ENCODE measurements at places on chromosomes 3 and 15.

GRCh38 chr3:94137377-94137776 lies 74.5 kb downstream of the NSUN3 start:
- DNase-seq, result no peak

GRCh38 chr15:27730868-27731267 lies 368.2 kb downstream of the OCA2 start:
- no peak for DNase-seq

- DNase-seq, result no peak
These were observed 148.1 kb downstream of the RORA start for GRCh38 chr15:61081027-61081322.

DNA sequence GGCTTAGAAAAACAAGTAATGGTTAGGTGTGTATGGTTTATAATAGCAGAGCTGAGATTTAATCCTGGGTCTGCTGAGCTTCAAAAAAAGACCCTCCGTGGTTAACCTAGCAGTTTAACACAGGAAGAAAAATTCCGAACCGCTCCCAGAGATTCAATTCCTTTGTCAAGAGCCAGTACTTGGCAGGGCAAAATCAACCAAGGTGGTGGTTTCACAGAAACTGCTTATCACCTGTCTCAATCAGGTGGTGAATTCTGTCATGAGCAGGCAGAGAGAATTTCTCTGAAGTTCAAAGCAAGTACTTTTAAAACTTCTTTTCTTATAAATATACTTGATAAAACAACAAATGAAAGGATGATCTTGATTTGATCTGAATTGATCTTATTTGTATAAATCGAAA lies 17.2 kb downstream of the SYNPR start:
- no peak for DNase-seq

GRCh38 chr3:169153656-169154055 lies 509.9 kb downstream of the MECOM start:
- DNase-seq, result no peak

GRCh38 chr15:98903377-98904018 lies 104.1 kb downstream of the PGPEP1L start:
- DNase-seq, result no peak

GRCh38 chr3:37197810-37198371 lies 23.5 kb upstream of the LRRFIP2 start:
- DNase-seq, result no peak

DNA sequence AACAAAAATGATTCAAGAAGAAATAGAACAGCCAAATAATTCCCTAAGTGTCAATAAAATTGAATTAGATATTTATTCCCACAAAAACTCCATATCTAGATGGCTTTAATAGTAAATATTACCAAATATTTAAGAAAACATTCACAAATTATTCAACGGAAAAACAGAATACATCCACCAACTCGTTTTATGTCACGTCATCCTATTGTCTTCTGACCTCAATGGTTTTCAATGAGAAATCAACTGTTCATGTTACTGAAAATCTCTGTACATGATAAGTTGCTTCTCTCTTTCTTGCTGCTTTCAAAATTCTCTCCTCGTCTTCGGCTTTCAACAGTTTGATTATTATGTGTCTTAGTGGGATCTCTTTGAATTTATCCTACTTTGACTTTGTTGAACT lies 17.1 kb upstream of the FBXL2 start:
- no peak for DNase-seq

- no peak for DNase-seq
These were observed 24.9 kb downstream of the TTC14 start for GRCh38 chr3:180626844-180627243.

DNA sequence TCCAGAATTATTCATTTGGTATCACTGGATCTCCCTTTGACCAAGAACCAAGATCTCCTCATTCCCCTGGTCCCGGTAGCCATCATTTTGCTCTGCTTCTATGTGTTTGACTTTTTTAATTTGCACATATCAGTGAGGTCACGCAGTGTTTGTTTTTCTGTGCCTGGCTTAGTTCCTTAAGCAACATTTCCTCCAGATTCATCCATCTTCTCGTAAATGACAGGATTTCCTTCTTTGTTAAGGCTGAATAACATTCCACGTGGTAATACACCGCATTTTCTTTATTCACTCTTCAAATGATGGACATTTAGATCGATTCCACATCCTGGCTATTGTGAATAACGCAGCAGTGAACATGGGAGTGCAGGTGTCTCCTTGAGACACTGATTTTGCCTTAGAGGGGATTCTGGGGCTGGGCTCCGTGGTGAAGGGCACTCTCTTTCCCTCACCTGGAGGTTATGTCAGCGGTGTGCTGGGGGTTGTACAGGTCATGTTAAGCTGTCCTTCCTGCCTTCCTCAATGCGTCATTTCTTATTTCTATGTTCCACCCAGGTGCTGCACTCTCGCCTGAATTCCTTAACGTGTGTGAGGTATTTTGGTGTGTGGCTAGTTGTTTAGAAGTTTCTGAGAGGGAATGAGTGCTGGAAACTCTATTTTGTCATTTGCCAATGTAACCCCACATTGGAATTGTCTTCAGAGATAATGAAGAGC lies 212.2 kb downstream of the LPP start:
- DNase-seq, result no peak

GRCh38 chr15:69071260-69071659 lies 56.8 kb downstream of the NOX5 start:
- DNase-seq, result no peak

DNA sequence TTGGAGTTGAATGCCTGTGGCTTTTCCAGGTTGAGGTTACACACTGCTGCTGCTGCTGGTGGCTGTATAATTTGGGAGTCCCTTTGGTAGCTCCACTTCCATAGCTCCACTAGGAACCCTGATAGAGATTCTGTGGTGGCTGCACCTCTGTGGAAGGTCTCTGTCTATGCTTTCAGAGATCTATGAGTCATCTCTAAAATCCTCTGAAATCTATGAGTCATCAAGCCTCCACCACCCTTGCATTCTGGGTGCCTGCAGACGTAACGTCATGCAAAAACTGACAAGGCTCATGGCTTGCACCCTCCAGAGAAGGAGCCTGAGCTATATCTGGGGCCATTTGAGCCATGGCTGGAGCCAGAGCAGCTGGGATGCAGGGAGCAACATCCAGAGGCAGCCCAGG lies 1037.0 kb upstream of the CFAP20DC start:
- DNase-seq, result no peak

- DNase-seq, result no peak
These were observed 5.7 kb upstream of the RPLP1 start for GRCh38 chr15:69446953-69447352.

- DNase-seq, result no peak
These were observed 261.3 kb upstream of the NR2E3 start for GRCh38 chr15:71549091-71549490.

DNA sequence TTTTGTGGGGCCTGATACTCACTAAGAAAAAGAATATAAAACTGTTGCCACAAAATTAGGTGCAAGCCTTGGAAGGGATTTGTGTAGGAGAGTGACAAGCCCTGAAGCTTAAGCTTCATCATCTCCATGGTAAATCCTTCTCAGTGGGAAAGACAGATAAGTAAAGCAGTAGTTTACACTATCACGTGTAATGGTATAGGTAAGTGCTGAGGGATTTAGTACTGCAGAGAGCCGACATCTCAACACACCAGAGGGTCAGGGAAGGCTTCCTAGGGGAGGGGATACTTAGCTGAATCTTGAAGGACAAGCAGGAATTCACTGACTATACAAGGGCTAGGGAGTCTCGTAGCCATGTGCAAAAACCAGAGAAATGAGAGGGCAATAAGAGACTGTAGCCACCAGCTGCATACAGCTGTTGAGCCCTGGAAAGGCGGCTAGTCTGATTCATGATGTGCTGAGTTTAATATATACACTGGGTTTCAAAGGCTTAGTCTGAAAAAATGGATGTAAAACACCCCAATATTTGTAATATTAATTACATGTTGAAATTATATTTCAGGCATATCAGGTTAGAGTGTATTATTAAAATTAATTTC lies 11.1 kb downstream of the SLC24A1 start:
- no peak for DNase-seq

DNA sequence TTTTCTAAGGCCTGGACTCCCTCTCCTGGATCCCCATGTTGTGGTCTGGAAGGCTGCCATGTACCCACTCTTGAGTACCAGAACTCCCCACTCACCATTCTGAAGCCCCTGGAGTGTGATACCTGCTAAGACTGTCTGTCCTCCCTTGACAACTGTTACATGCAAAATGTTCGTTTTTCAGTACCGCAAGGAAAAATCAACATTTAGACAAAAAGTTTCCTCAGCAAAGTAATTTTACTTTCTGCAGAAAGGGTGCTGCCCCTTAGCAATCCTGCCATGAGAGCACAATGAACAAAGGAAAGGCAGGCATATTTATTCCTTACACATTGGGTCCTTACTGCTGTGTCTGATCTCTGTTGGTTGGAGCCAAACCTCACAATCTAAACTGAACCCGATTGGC lies 7.0 kb upstream of the GK5 start:
- no peak for DNase-seq
